Fibroblast of skin of scalp (primary cell): ENCODE measurements at places on chromosomes 6 and 20.

DNA sequence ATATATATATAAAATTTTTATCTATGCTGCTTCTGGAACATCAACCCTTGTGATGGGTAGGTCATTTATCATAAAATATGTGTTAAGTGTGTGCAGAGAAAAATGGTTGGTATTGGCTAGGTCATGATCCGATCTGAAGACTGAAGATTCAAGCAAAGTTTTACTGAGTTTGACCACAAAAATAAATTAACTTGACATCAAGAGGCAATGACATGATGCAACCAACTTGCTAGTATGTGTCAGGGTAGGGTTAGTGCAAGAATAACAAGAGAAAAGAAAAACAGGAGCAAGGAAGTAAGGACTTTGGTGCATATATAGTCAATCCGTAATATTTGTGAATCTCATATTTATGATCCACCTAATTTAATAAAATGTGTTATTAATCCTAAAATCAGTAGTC is 1202.0 kb upstream of the ADGRB3 start:
- no peak for DNase-seq

- DNase-seq, result peak; percentile 70
Measured at GRCh38 chr6:13908955-13909381, 15.8 kb upstream of the RNF182 start.

- DNase-seq, result no peak
Measured at GRCh38 chr6:31579119-31579505, 3.1 kb downstream of the LTB start.

DNA sequence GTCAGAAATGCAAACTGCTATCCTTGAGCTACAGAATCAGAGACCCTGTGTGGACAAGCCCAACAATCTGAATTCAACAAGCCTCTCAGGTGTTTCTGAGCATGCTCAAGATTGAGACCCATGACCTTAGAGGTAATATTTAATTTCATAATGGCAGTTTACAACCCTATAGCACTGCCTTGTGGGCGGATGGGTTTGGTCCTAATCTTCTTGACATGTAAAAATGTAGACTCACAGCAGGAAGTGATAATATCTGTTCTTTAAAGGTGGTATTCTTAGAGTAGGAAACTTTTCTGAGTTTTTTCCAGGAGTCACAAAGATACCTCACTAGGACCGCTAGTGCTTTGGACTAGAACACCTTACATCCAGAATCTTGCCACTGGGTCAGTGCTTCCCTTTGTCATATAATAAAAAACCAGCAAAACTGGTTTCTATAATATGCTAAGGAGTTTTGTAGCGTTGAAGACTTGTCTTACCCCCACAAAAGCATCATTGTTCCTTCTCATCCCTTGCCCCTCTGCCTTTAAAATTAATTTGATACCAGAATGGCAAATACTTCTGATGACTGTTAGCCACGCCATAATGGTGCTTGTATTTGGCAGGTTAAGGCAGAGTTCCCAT is 52.6 kb downstream of the E2F3 start:
- DNase-seq, result no peak

DNA sequence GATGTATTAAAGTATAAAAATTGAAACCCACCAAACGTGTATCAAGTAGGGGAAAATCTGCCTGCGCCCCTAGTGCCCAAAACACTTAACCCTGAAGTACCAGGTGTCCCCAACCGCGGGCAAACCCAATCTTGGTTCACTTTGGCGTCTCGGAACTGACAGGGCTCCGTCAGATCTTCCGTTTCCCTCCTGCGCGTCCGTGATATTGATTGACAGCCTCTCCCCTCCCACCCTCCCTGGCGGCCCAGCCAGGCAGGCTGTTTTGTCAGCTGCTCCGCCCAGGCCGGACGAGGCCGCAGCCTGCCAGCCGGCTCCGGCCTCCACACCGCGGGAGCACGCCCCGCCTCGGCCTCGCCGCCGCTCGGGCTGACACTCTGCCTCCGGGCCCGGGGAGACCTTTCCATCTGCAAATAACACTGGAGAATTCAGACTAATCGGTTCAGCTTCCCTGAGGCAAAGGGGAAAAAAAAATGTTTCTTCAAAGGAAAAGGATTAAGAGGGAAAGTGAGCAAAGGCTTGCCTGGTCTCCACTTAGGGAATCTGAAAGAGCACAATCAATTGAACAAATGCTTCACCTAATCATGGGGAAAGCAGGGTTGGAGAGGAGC is 234.9 kb upstream of the MCHR2 start:
- DNase-seq, result peak; percentile 61

- DNase-seq, result no peak
Measured at GRCh38 chr6:130252527-130253237, 29.9 kb upstream of the SAMD3 start.
